Spinal cord (tissue), 10 donors: ENCODE measurements at places on chromosomes 4 and X.

GRCh38 chrX:40423299-40423698 is 157.5 kb upstream of the ATP6AP2 start:
- no peak for DNase-seq

- DNase-seq: no peak
These were observed 27.8 kb upstream of the OPHN1 start for GRCh38 chrX:68461093-68461492.

DNA sequence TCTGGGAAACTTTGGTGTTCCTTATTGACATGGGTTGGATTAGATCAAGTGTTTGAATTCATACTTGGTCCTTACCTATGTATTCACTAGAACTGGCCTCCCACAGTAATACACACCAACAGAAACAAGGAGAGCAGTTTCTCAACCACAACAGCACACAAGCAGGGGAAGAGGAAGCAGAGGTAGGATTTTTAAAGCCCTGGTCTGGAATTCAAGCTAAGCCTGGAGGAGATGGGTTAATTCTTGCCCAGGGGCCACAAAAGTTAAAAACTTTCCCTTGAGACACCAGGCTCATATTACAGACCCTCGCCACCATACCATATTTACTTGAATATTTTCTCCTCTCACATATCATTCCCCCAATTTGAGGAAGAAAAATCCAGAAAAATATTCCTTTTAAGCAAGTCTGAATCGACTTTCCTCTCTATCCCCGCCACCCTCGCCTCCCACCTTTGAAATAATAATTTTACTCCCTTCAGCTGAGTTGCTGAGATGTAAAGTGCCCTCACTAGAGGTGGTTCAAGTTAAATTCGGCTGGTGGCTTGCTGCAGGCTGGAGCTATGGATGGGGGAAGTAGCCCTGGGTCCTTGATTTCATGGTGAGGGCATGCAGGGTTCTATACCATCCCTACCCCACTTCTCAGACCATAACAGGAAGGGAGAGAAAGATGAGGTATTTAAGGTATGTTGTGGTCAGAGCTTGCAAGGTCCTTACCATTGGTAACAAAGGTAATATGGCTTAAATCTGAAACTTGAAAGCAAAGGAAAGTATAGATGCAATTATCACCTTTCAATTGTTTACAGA is 440.2 kb downstream of the INPP4B start:
- DNase-seq: peak; percentile 21

DNA sequence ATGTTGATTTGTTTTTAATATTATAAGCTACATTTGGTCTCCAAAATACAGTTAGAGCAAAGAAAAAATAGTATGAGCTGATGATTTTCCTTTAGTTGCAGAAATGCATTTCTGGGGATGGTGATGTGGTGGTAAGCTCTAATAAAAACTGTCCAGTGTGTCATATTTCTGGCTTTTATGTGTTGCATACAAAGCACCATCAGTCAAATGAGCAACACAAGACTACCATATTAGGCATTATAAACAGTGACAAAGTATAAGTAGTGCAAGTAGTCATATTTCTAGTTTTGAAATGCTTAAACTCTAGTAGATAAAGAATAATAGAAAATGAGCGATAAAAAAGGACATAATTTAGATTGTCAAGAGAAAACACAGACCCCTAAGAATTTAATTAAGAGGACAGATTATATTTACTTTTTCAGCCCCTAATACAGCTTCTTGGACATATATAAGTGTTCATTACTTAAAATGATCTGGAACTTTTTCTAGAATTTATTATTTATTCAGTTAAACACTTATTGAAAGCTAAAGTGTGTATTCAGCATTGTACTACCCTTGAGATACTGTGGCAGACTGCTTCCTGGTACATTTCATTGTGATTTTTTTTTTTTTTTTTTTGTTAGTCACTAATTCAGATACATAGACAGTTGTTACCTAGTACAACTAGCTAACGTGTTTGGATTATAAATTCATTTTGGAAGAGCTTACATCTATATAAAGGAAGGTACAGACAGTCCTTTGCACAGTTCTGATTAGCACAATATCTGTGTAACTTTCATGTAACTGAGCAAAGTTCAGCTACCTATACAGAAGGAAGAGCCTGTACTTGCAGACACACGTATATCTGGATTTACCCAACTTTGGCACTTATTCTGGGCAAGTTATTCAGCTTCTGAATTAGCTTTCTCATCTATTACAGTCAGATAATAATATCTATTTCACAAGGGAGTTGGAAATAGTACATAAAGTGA is 22.3 kb downstream of the RAP1GDS1 start:
- DNase-seq: no peak

DNA sequence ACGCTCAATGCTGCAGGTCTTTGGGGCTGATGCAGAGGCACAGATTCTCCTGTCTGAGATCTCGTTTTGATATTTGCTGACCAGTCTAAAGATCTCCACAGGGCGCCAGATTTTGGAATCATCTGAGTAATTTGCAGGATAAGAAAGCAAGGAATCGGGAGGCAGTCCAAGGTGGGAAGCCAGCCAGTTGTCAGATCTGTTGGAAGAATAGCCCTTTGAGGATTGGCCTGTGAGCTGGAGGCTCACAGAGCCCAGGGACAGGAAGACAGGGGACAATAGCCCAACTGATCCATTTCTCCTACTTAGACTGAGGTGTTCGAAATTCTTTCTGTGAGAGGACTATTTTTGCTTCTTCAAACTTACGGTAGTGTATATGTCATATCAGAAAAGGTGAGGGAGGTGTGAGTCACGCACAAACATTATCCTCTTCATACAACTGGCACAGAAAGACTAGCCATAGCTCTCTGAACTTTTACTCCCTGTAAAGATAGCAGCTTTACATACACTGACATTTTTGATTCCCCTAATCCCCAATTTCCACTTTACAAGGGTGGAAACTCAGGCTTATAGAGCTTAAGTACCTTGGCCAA is 8.8 kb downstream of the DIPK2B start:
- no peak for DNase-seq

DNA sequence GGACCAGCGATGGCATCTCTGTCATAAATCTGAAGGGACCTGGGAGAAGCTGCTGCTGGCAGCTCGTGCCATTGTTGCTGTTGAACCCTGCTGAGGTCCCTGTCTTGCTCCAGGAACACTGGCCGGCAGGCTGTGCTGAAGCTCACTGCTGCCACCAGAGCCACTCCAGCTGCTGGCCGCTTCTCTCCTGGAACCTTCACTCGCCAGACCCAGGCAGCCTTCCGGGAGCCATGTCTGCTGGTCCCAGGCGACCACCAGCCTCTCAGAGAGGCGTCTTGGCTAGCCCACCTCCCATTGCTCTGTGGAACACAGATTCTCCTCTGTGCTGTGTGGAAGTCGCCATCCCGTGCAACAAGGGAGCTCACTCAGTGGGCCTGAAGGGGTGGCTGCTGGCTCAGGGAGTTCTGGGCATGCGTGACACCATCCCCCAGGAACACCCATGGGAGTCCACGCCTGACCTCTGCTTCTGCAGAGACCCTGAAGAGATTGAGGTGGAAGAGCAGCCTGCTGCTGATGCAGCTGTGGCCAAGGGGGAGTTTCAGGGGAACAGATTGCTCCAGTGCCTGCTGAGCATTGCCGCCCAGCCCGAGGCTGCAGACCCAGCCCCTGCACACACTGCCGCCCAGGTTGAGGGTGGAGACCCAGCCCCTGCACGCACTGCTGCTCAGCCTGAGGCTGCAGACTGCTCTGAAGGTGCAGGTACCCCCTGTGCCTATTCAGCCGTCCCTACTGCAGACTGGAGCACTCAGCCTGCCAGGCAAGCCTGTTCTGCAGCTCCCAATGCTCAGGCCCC is 33.1 kb upstream of the CYP4V2 start:
- DNase-seq: no peak

DNA sequence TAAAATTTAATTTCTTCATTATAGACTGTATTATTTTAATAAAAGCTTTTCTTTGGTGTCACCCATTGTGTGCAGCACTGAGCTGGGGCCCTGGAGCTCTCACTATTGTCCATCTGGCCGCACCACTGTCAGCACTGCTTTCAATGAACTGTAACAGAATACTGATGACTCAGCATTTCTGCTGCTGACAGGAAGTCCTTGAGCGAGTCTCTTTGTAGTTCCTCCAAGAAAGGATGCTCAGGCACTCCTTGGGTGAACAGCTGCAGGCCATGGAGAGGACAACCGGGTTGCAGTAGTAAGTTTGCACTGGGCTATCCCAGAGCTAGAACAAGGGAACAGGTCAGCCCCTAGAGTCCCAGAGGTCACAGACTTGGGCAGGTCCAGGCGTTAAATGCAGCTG is 81.6 kb downstream of the SORBS2 start:
- no peak for DNase-seq

DNA sequence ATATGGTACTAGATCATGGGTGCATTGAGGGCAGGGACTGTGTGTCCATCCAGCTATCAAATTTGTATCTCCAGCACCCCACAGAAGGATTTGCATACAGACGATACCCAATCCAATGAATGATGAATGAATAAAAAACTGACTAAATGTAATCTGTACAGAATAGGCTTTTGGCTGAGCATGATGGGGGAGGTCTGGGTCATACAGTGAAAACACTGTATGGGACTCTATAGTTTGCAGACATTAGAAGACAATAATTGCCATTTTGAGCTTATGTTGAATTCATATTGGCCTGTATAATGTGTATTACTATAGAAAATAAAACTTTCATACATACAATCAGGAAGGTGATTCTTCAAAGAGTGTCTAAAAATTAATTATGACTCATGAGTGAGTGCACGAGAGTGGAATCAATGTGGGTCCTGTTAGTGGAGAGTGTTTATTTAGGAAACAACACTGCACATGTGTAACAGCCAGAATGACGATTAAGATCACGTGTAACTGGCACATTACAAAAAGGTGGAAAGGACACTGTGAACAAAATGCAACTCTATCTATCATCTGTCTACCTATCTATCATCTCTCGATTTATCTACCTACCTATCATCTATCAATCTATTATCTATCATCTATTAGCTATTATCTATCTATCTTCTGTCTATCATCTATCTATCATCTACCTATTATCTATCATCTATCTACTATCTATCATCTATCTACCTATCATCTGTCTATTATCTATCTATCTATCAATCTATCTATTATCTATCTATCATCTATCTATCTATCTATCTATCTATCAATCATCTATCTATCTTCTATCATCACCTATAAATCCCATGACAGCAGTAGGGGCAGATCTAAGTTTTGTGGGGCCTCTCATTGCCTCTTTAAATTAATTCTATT is 201.3 kb downstream of the PTTG2 start:
- no peak for DNase-seq

DNA sequence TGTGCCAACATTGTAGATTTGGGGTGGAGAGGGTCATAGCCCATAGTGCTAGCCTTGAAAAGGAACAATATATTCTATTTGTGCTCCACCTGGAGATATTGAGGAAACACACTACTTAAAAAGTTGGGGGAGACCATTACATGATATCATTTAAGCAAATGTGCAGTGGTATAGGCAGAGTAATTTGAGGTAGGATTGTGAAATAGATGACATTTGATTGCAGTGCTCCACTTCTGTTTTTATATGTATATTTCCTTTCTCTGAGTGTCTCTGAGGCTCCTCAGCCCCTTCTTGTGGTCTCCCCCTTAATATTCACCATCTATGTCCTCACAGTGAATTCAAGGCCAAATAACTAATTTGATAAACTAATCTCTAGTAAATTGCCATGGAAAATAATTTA is 85.6 kb upstream of the NMU start:
- no peak for DNase-seq

- no peak for DNase-seq
These were observed 567.6 kb upstream of the SLIT2 start for GRCh38 chr4:19684084-19684483.

DNA sequence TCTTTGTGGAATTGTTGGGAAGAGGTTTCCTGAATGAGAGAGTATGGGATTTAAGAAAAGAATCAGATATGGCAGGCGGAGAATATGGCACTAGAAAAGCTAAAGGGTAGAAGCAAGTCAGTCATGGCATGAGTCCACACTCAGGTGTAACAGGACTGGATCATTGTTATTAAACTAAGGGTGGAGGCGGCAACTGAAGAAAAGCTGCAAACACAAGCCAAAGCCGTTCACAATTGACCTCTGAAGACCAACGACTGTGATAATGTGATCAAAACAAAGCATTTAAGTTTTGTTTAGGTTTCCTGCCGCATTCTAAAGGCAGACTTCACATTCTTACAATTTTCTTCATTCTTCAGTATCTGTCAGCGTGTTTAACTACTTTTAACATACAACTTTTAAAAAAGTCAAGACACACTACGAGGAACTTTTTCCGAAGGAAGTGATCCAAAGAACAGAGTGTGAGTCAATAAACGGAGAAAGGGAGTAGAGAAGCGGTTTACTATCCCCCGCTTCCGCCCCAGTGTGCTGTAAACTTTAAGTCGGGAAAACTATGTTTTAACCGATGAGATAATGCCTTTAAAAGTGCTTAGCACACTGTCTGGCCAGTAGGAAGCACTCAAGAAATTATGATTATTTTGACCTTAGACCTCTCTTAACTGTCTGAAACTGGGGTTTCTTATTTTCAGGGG is 909 bp upstream of the SLAIN2 start:
- DNase-seq: no peak

GRCh38 chrX:98380556-98380955 is 1496.8 kb downstream of the RPA4 start:
- DNase-seq: no peak

- DNase-seq: no peak
These were observed 443.9 kb upstream of the INTU start for GRCh38 chr4:127188847-127189246.

- DNase-seq: no peak
These were observed 28.7 kb upstream of the FAM9B start for GRCh38 chrX:9062641-9063040.

- DNase-seq: no peak
These were observed 8.3 kb upstream of the HOPX start for GRCh38 chr4:56689201-56689969.

DNA sequence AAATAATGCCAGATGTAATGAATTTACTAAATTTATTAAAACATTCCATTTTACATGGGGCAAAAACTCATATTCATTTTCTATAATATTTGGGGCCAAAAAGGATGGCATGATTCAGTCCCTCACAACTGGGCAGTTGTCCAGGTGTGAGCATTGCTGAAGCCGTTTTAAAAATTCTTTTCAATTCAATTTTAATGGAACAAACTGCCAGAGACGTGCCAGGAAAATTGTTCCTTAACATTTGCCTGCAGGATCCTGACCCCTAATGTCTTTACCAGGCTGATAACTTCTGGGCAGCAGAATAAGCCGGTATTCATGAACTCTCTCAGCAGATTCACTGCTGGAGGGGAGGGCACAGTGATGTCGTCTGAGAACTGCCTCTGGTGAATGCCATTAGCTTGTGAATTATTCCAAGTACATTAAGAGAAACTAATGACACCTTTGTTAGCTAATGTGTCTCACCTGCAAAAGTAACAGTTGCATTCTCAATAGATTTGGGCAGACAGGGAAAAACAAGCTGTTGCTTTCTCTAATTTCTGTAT is 1445.1 kb upstream of the TENM3 start:
- no peak for DNase-seq

DNA sequence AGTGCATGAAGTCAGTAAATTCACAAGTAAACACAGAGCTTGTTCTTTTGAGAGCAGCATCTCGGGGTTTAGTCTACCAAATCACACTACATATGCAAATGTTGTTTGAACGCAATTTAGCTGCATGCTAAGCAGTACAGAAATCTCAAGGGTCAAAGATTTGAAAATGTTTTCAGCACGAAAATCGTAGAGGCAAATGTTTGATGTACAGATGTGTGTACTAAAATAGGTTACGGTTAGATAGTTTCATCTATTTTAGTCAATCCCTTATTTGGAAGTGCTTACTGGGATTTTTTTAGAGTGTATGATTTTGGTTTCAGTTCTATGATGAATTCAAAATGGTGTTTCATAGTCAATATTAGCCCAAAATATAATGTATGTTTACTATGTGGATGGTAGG is 1928.2 kb upstream of the TENM3 start:
- no peak for DNase-seq
